ENCODE measurements at places on chromosomes 7 and 10.

DNA sequence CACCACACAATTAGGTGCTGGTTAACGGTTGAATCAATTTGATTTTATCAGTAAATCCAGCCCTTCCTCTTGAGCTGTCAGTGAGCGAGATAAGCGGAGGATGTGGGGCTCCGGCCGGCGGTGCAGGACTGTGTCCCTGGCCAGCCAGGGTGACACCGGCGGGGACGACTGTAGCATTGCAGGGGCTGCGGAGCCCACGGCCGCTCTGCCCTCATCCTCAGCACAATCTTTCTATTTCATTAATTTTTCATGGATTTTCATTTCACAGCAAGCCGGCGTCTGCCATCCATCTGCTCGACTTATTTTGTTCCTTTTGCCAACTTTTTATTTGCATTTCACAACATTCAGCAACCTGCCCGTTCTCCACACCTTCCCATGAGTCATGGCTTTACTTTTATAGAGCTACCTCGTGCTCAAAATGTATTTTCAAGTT lies 4.7 kb downstream of the ADARB2 start:
- no peak for DNase-seq

DNA sequence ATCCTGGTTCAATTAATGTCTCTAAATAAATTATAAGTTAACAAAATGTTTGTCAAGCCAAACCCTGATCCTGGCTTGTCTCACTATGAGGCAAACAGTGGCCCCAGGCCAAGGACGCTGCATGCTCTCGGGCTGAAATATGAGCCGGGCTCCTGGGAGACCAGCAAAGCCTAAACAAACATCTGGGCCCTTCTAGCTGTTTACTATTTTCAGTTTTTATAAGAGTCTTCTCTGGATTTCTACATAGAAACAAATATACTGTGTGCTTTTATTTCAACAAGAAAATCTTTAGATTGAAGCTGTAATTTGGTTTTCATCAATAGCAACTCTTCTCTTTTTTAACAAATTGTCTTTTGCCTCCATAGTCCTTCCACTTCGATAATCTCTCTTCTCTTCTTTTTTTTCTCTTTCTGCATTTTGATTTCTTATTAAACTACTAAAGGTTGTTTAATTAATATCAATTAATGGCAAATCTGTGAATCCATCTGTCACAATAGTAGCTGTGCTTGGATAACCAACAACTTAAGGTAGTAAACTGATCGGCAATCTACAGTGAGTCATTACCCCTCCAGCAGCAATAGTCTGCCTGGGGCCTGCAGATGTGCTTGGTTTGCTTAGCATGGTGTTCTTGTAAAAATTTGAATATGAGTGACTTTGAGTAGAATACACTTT lies 83.3 kb upstream of the DNAJC1 start:
- DNase-seq: no peak

- DNase-seq: no peak
Observed at GRCh38 chr10:111390813-111391563, 314.2 kb downstream of the ADRA2A start.

DNA sequence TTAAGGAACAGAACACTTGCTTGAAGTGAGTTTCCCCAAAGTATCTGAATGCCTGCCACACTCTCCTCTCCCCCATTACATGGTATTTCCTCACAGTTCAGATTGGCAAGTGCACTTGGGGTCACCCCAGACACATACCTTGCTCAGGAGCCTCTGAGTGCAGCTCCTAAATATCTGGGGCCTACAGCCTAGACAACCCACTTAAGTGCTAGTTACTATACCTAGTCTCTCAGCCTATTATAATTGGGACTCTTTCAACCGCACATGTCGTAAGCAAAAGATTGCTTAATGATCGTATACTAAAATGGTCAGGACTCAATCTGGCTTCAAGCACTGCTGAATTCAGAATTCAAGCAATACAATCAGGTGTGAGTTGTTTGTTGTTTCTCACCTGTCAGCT lies 19.9 kb downstream of the TMEM176B start:
- DNase-seq: no peak

GRCh38 chr7:44587843-44588711 lies 6.0 kb upstream of the TMED4 start:
- DNase-seq: peak; percentile 45

DNA sequence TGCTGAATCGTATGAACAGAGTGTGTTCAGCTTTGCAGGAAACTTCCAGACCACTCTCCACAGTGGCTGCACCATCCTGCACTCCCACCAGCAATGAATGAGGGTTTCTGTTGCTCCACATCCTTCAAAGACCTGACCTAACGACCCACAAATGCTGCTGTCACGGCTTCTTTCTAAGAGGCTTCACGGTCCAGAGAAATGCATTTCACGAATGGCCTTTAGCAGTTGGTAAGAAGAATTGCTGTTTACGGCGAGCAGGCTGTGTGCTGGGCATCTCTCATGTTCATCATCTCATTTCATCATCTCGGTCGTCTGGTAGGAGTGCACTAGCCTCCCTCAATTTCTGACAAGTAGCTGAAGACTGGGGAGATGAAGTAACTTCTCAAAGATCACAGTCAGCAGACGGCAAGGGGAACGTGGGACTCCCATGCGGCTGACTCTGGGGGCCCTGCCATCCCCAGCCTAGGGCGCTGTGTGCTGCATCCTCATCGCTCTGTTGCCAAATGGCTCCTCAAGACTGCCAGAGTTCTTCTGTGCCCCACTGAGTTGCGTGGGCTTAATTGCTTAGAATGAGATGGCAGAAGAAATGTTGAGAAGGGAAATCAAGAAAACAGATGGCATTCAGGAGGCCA lies 72.9 kb downstream of the ADARB2 start:
- no peak for DNase-seq

Data from T-helper 1 cell (primary cell).